ENCODE measurements at places on chromosomes 11 and 22.

DNA sequence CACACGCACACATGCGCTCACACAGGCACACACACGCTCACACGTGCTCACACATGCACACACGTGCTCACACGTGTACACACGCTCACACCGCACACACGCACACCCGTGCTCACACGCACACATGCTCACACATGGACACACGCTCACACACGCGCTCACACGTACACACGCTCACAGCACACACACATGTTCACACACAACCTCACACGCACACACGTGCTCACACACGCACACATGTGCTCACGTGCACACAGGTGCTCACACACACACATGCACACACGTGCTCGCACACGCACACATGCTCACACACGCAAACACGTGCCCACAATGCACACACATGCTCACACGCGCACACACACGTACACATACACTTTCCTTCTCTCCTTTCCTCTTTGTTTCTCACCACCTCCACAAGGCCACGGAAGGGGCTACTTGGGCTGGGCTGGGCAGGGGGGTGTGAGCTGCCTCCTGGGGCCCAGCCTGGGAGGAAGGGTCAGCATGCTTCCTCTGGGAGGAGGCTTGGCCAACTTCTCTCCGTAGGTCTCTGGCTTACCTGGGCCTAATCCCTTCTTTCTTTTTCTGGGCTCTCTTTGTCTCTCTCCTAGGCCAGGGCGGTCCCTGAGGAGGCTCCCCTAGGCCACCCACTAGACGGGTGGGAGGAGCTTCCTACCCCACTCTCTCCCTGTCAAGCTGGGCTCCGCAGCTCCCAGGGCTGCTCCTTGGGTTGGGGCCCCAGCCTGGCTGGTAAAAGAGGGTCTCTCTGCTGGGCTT lies 34.5 kb upstream of the PARVG start:
- no peak for DNase-seq

GRCh38 chr11:37533830-37534229 lies 935.8 kb upstream of the RAG2 start:
- DNase-seq: no peak

- no peak for DNase-seq
Measured at GRCh38 chr11:23919455-23919854, 577.4 kb upstream of the LUZP2 start.

GRCh38 chr11:35548925-35549561 lies 23.6 kb upstream of the PAMR1 start:
- DNase-seq: no peak

DNA sequence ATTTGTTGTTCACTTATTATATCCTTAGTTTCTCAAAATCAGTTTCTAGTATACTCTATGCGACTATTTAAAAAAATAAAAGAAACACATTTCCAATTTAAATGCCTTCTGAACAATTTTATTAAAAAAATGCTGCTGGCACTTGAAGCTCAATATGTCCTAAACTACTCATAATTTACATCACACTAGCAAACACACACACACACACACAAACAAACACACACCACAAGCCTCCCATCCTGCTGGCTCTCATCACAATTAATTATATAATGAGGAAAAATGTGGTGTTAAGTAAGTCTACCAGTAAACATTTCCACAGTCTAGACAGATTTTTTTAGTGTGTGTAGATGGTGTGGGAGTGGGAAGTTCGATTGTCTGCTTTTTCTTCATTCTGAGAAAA lies 350.3 kb downstream of the AASDHPPT start:
- no peak for DNase-seq

- no peak for DNase-seq
Measured at GRCh38 chr11:72294616-72295395, 50.8 kb upstream of the PHOX2A start.

- no peak for DNase-seq
Measured at GRCh38 chr11:76313913-76314740, 66.8 kb downstream of the THAP12 start.

- no peak for DNase-seq
Measured at GRCh38 chr11:75264356-75264755, 23.8 kb downstream of the TPBGL start.

DNA sequence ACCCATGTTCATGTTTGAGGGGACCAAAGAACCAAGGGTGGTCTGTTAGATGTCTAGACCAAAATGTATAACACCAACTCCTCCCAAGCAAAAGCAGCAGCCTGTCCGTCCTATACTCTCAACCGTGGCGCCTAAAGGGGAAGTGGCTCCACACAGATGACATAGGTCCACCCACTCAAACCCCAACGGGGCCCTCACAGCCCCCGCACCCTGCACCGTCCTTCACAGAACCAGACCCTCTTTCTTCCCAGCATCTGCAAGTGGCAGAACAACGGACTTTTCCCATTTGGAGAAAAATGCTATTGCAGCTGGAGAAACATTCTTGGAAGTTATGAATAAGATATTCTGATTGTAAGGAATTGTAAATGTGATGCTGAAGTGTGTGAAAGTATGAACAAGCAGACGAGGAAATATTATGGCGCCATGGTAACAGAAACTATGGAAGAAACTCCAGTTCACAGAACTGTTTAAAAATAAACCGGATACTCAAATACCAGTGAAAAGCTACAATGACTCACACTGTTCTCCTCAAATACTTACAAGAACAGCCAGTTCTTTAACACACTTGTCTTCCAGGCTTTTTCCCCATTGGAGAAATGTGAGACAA lies 76.5 kb upstream of the ARFGAP3 start:
- DNase-seq: no peak

- no peak for DNase-seq
Measured at GRCh38 chr11:33642461-33643166, 58.0 kb downstream of the C11orf91 start.

DNA sequence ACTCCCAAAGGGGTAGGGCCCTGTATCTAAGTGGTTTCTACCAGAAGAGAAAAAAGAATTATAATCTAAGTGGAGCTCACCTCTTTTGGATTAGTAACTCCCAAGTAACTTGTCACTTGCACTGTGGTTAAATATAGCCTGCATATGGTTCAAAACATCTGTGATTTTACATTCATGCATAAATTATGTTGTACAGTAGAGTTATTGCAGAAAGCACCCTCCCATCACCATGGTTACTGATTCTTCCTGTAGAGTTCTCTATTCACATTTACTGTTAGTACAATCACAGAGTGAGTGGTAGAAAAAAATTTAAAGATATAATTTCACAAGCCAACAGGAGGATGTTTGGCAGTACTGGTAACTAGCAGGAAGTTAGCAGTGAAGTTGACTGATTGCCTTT lies 80.4 kb downstream of the LRRC4C start:
- DNase-seq: no peak

DNA sequence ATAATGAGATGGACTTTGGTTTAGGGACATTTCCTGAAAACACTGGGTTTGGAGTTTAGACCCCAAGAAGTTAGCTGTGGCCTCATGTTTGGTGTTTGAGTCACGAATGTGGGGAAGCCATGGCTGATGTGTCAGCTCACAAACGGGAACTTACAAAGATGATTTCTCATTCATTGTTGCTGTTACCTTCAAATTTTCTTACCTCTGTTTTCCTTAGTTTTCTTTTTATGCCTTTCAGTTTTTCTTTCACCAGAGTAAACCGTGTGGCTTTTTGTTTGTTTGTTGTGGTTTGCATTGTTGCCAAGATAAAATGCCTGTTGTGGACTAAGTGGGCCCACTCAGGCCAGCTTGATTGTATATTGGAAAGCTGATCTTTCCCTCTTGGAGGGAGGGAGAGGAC lies 89.1 kb downstream of the SWAP70 start:
- no peak for DNase-seq

- DNase-seq: no peak
Measured at GRCh38 chr11:113519989-113520613, 44.9 kb upstream of the DRD2 start.

- DNase-seq: no peak
Measured at GRCh38 chr11:126722006-126722736, 278.4 kb downstream of the KIRREL3 start.

GRCh38 chr11:77081381-77081851 lies 14.6 kb downstream of the CAPN5 start:
- no peak for DNase-seq

DNA sequence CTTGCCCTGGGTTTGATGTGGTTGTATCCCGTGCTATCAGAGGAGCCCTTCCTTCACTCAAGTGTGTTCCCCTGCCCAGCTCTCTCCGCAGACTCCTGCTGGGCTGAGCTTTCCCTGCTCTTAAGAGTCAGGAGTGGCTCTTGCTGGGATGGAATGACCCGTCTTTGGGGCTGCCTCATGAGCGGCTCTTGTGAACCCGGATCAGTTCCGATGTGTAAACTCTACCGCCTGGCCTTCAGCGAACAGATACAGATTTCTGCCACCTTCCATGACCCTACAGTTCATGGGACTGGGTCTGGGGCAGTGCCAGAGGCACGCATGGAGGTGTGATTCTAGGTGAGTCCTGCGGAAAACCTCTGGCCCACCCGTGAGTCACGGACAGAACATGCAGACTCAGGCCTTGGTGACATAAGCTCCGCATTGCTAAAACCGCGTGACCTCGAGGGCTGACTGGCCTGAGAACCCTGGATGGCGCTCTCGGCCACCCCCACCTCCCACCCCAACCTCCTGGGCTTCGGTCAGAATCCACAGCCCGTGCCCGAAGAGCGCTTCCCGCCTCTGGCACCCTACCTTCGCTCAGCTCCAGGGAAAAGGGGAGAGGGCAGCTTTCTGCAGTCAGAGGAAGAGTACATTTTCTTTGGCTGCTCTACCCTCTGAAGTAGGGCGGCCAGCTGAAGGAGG lies 1.3 kb upstream of the ZBTB16 start:
- peak; percentile 5 for DNase-seq

DNA sequence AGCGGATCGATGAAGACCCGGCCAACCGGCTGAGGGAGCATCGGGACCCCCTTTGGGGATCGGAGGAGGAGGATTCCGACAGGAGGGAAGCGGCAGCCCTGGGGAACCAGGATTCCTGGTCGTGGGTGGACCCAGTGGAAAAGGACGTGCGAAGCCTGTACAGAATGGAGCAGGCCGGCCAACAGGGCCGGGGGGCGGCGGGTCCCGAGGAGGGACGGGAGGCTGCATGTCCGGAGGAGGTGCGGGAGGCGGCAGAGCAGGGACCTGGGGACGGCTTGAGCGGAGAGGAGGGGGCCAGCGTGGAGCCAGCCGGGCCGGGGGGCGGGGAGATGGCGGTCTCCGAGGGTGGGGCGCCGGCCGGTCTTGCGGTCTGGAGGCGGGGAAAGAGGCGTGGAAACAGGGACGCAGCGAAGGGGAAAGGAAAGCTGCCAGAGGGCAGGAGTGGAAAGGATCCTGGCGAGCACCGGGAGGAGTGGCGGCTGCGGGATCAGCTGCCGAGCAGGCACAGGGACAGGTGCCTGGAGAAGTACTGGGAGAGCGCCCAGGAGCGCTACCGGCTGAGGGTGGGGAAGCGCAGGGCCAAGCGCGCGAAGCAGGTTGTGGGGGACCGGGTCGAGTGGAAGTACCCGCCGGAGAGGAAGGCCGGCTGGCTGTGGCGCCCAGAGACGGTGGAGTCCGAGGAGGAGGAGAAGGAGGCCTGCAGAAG lies at the start of gene ANO5:
TSS of gene ANO5 (plus strand) at position 444 of the 706 bp plus-strand sequence. CDS start 408 bp downstream, outside the sequence.
- DNase-seq: peak; percentile 82

DNA sequence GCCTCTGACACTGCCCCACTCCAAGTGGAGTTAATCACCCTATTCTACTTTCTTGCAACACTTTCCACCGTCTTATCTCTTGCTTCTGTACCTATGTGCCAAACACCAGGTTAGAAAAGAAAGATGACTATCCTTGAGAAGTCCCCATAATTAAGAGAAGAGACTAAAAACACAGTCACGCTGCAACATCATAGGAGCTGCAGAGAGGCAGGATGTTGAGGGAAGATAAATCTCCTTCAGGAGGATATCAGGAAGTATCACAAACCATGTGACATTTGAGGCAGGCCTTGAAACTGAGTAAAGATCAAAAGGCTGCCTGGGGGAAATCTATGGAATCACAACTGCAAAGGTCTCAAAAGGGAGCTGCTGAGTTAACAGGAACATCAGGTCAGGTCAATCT lies 24.8 kb downstream of the GAB2 start:
- no peak for DNase-seq

DNA sequence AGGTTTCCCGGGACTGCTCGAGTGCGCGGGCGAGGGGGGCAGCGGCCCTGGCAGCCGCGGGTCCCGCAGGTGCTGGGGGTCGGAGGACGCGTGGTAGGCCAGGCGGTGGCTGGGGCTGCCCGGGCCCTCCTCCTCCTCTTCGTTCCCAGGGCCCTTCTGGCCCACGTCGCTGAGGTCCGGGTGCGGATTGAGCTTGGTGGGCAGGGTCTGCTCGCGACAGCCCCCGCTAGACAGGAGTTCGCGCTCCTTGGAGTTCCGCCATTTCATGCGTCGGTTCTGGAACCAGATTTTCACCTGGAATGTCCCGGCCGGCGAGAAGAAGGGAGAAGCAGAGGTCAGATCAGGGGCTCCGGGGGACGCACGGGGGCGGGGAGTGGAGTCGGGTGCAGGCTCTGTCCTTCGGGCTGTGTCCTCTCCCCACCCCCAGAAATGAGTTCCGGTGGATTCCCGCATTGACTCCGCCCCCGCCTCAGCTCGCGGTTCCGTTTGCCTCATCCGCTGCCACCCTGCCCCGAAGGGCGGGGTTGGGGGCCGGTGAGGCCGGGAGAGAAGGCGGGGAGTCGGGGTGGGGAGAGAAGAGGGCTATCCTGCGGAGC lies 3.9 kb downstream of the DBX1 start:
- no peak for DNase-seq

DNA sequence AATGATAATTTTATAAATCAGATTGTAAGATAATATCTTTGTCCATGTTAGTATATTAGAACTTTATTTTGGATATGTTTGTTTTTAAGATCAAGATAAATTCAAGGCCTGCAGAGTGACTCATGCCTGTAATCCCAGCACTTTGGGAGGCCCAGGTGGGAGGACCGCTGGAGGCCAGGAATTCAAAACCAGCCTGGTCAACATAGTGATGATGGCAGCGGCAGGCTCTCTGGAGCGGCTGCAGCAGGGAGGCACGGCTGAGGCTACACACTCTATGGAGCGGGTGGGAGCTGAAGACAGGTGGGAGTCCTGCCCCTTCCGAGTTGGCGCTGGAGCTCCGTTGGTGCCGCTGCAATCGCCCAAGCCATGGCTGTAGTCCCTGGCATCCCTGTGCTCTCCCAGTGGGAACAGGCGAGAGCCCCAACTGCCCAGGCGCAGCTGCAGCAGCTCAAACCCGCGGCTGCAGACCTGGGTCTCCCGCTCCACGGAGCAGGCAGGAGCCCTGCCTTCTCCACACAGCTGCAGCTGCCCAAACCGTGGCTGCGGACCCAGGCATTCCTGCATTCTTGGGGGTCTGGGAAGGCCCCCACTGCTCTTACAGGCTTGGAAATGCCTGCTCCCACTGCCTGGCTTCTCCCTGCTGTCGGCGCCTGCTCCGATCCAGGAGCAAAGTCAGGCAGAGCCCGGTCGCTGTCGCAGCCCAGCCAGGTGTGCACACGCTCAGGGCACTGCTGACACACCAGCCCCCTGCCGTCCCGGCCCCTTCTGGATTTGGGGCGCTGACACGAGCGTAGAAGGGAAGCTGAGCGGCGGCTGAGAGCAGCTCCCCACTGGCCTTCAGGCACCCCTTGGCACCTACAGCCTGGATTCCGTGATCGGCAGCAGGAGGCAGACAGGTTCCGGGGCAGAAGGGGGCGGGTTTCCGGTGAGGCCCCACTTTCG lies 16.7 kb downstream of the C11orf54 start:
- no peak for DNase-seq

- DNase-seq: no peak
Measured at GRCh38 chr11:59767225-59767611, 12.0 kb downstream of the STX3 start.

- peak; percentile 87 for DNase-seq
Measured at GRCh38 chr11:120894202-120894985, 129.5 kb upstream of the TBCEL start.
